ENCODE measurements at places on chromosomes 4 and X.

- DNase-seq = peak; percentile 46
- H3K4me3 ChIP-seq = no peak overlapping the region
- H3K27me3 ChIP-seq = no peaks in the 10 kb centered on the region
- H3K36me3 ChIP-seq = no peaks in the 10 kb centered on the region
- no peak overlapping the region for H3K27ac ChIP-seq
These were observed 886 bp upstream of the NDST3 start for GRCh38 chr4:118033148-118034052.

DNA sequence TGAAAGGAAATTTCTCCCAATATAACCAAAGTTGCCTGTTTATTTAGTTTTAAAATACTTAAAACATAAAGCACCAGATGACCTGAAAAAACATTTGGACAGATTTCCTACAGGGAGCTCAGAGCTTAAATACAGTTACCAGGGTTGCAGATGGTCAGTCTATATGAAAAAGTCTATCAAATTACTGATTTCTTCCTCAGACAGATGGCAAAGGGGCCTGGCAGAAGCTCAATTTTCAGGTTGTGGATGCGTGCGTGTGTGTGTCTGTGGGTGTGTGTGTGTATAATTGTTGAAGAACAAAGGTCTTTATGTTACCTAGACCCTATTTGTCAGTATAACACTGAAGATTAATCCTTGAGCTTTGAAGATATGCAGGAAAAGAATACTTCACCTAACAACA is 169.4 kb downstream of the MAD2L1 start:
- H3K36me3 ChIP-seq = no peaks in the 10 kb centered on the region
- H3K4me3 ChIP-seq = no peak overlapping the region
- DNase-seq = no peak
- H3K4me1 ChIP-seq = no peaks in the 10 kb centered on the region
- no peak overlapping the region for H3K27ac ChIP-seq
- no peaks in the 10 kb centered on the region for H3K27me3 ChIP-seq

DNA sequence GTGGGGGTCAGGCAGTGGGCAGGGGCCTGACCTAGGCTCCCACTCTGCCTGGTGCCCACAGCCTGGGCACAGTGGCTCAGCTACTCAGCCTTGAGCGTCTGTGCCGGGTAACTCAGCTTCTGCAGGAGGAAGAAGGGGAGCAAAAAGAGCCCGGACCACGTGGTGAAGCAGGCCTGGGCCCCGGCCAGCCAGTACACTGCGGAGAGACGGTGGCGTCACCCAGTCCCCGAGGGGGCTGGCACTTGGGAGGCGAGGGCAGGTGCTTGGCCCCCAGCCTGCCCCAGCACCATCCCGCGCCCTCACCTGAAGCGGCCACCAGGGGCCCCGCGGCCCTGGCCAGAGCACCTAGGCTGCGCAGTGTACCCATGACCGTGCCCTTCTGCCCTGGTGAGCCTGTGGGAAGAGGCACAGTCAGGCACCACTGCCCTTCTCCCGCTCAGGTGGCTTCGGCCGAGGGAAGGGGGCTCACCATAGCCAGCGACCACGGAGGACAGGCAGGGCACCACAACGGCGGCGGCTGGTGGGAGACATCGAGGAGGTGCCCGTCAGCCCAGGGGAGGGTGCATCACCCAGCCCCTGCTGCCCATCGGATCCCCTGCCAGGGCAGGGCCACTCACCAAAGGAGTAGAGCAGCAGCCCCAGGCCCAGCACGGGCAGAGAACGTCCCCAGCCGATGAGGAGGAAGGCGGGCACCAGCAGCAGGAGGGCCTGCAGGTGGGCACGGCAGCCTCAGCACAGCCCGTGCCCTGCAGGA is 32.3 kb downstream of the NOP14 start:
- H3K36me3 ChIP-seq = peaks cover 10% of the 10 kb centered on the region
- H3K4me3 ChIP-seq = no peak overlapping the region
- peaks cover 45% of the 10 kb centered on the region for H3K4me1 ChIP-seq
- peak overlapping the region; percentile 77 for H3K27ac ChIP-seq

DNA sequence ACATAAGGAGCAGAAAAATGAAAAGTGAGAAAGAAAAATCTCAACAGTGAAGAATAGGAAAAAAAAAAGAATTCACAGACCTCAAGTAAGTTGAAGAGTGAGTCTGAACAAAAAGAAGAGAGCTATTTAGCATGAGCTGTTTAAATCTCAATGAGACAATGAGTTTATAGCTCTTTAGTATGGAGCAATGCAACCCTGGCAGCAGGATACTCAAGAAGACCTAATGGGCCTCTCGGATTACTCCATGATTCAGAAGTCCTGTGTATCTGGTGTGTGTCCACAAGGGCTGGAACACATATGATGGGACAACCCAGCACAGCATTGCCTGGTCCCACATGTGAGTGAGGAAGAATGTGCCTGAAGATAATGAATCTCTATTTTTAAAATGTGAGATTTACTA is 563.1 kb upstream of the INTU start:
- H3K27me3 ChIP-seq = no peaks in the 10 kb centered on the region
- no peak for DNase-seq
- no peaks in the 10 kb centered on the region for H3K4me1 ChIP-seq
- H3K4me3 ChIP-seq = no peak overlapping the region
- no peaks in the 10 kb centered on the region for H3K36me3 ChIP-seq
- H3K27ac ChIP-seq = no peak overlapping the region

DNA sequence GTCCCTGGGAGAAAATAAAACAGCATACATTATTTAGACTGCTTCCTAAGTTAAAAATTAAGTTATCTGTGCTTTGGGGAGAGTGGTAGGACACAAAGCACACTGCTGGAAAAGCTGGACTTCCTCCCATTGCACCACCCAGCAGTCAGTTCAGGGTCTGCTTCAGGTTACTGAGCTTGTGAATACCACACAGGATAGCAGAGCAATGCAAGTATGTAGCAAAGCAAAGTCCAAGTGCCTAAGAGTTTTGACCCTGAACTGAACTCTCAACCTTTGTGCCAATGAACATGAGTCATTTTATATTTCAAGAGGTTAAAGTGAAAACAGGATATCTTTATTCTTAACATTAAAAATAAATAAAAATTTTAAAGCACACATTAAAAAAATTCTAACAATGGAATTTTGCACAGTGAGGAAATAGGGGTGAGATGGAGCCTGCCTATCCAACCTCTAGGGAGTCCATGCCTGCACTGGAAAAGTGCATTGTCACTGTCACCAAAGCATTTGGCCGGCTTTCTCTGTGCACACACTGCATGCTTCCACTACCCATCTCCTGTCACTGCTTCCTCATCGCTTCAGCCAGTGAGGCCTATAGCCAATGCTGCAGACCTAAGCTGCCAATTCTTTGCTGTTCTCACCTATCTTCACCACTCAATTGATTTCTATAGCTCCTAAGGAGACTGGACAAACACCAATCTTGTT is 50.9 kb downstream of the ABCG2 start:
- H3K4me3 ChIP-seq = no peak overlapping the region
- peak; percentile 6 for DNase-seq
- no peaks in the 10 kb centered on the region for H3K27me3 ChIP-seq
- H3K36me3 ChIP-seq = no peaks in the 10 kb centered on the region

DNA sequence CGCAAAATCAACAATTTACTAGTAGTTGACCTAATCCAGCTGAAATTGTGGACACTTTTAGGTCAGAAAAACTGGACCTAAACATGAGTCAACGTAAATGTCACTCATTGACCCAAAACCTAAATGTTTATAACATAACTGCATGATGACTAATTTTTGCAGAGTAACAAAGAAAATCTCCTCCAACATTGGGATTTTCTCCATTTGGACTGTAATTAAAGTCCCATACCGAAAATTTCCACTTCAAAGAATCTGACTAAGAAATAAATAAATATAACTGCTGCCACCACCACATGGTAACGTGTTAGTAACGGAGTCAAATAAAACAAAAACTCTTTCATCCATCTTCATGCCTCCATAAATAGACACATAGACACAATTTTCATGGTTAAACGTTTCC is 1.9 kb downstream of the ADGRA3 start:
- H3K36me3 ChIP-seq = no peaks in the 10 kb centered on the region
- no peaks in the 10 kb centered on the region for H3K27me3 ChIP-seq
- peaks cover 51% of the 10 kb centered on the region for H3K4me1 ChIP-seq
- no peak overlapping the region for H3K4me3 ChIP-seq
- DNase-seq = no peak

- H3K4me3 ChIP-seq = no peak overlapping the region
- H3K27ac ChIP-seq = no peak overlapping the region
- no peaks in the 10 kb centered on the region for H3K36me3 ChIP-seq
These were observed 81.5 kb downstream of the ZNF674 start for GRCh38 chrX:46463682-46464081.

DNA sequence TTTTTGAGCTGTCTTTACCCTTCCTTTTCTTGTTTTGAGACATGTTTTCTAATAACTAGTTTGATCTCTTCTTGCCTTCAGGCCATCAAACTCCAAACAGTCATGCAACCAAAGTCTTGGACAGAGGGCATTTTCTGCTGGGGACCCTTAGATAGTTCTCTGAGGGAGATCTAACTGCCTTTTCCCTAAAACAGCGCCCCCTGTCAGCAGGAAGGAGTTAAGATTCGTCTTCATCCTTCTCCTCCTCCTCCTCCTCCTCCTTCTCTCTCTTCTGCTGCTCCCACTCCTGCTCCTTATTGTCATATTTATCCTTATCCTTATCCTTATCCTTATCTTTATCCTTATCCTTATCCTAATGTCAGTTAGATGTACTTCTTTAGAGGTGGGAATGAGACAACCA is 417.2 kb downstream of the TRAM1L1 start:
- no peaks in the 10 kb centered on the region for H3K27me3 ChIP-seq
- DNase-seq = no peak
- no peak overlapping the region for H3K27ac ChIP-seq
- no peak overlapping the region for H3K4me3 ChIP-seq

DNA sequence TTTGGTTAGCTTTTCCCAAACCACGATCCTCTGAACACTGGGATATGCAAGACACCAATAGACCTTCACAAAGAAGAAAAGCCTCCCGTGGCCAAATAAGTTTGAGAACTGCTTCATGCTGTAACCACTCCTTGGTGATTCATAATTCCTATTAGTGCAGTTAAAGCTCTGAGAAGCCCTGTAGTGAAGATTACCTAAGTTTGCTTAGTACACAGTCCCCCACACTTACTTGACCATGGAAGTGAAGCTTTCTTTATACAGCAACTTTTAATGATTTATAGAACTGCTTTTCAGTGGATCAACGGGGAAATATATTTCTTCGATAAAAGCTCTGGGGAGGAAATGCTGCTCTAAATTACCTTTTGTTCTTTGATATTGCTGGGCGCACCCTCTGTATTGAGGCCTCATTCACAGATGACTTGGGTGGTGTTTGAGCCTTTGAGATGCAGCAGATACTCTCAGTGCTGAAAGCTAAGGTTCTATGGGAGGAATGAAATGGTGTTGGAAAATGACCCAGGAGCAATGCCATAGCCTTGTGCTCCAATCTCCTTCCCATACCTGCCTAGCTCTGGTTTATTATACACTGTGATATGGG is 67.4 kb downstream of the CBLL2 start:
- H3K4me3 ChIP-seq = no peak overlapping the region
- H3K27ac ChIP-seq = no peak overlapping the region
- DNase-seq = no peak
- H3K4me1 ChIP-seq = no peaks in the 10 kb centered on the region

- DNase-seq = no peak
- no peaks in the 10 kb centered on the region for H3K4me1 ChIP-seq
- no peak overlapping the region for H3K4me3 ChIP-seq
- H3K27ac ChIP-seq = no peak overlapping the region
- H3K36me3 ChIP-seq = no peaks in the 10 kb centered on the region
These were observed 762.0 kb upstream of the MAGEB2 start for GRCh38 chrX:29453333-29453732.

GRCh38 chrX:95427389-95427788 is 1257.3 kb upstream of the DIAPH2 start:
- H3K27me3 ChIP-seq = no peaks in the 10 kb centered on the region
- H3K4me1 ChIP-seq = no peaks in the 10 kb centered on the region
- no peaks in the 10 kb centered on the region for H3K36me3 ChIP-seq
- no peak for DNase-seq

- DNase-seq = no peak
- no peak overlapping the region for H3K27ac ChIP-seq
- no peaks in the 10 kb centered on the region for H3K4me1 ChIP-seq
These were observed 9.8 kb upstream of the RTL5 start for GRCh38 chrX:72141372-72142004.

GRCh38 chr4:140309124-140309870 is 64.1 kb upstream of the SCOC start:
- H3K27me3 ChIP-seq = no peaks in the 10 kb centered on the region
- peaks cover 7% of the 10 kb centered on the region for H3K4me1 ChIP-seq
- no peak overlapping the region for H3K27ac ChIP-seq
- no peaks in the 10 kb centered on the region for H3K36me3 ChIP-seq
- H3K4me3 ChIP-seq = no peak overlapping the region

- no peak overlapping the region for H3K4me3 ChIP-seq
- no peak overlapping the region for H3K27ac ChIP-seq
These were observed 21.2 kb upstream of the SLC25A31 start for GRCh38 chr4:127708985-127709384.

- H3K27ac ChIP-seq = no peak overlapping the region
- no peak overlapping the region for H3K4me3 ChIP-seq
- no peak for DNase-seq
- H3K4me1 ChIP-seq = peaks cover 7% of the 10 kb centered on the region
- H3K36me3 ChIP-seq = no peaks in the 10 kb centered on the region
These were observed 48.5 kb downstream of the KLHL15 start for GRCh38 chrX:23978491-23978890.

DNA sequence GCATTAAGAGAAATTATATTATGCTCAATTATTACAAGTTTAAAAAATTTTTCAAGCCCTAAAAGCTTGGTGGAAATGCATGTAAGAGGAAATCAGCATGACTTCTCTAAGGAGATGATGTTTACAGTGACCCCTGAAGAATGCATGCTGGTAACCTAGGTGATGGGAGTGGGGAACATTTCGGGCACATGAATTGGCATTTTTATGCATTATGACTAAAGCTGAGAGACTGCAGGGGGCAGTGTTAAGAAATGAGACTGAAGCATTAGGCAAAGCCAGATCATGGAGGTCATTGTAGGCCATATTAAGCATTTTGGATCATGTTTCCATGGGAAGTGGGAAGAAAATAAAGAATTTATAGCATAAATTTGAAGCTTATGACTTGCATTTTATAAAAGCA is 421.3 kb downstream of the FAT4 start:
- H3K36me3 ChIP-seq = no peaks in the 10 kb centered on the region
- no peak for DNase-seq
- H3K27ac ChIP-seq = no peak overlapping the region
- H3K4me1 ChIP-seq = peaks cover 7% of the 10 kb centered on the region
- no peaks in the 10 kb centered on the region for H3K27me3 ChIP-seq

GRCh38 chrX:140467211-140467610 is 37.7 kb downstream of the SOX3 start:
- H3K4me3 ChIP-seq = no peak overlapping the region
- H3K27ac ChIP-seq = no peak overlapping the region
- no peaks in the 10 kb centered on the region for H3K27me3 ChIP-seq
- no peaks in the 10 kb centered on the region for H3K4me1 ChIP-seq
- no peak for DNase-seq

GRCh38 chr4:3377557-3377956 is 64.2 kb upstream of the HGFAC start:
- no peak overlapping the region for H3K4me3 ChIP-seq
- H3K27me3 ChIP-seq = no peaks in the 10 kb centered on the region
- H3K4me1 ChIP-seq = no peaks in the 10 kb centered on the region
- no peak for DNase-seq

- no peaks in the 10 kb centered on the region for H3K27me3 ChIP-seq
- DNase-seq = peak; percentile 22
- H3K4me1 ChIP-seq = no peaks in the 10 kb centered on the region
- peaks cover 4% of the 10 kb centered on the region for H3K36me3 ChIP-seq
These were observed 12.8 kb downstream of the CYP4V2 start for GRCh38 chr4:186204103-186204559.

GRCh38 chrX:112513154-112513553 is 166.6 kb downstream of the LHFPL1 start:
- no peak for DNase-seq
- no peak overlapping the region for H3K4me3 ChIP-seq
- H3K36me3 ChIP-seq = no peaks in the 10 kb centered on the region

- no peak overlapping the region for H3K27ac ChIP-seq
- no peak for DNase-seq
- no peaks in the 10 kb centered on the region for H3K36me3 ChIP-seq
These were observed 398.2 kb upstream of the SPANXN1 start for GRCh38 chrX:144849141-144849540.
